Stimulated activated CD8-positive, alpha-beta memory T cell treated with anti-CD3 and anti-CD28 coated beads, Interleukin-4, amount 100 ng/mL, for 1 hour (primary cell): ENCODE measurements at places on chromosomes 5 and 9.

DNA sequence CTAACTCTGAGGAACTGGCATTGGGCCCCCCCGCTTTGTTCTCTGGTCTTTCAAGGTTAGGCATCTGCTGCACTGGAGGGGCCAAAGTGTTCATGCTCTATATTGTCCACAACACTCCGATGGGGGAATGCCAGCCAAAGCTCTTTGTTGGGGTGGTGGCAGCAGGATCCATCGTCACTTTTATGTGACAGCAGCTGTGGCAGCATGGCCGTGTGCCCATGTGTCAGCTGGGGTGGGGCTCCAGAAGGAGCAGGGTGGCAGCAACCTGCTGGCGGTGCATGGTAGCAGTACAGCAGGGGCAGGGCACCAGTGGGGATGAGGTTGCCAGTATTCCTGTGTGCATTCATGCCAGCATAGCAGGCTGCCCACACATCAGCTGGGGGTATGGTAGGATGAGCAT lies 28.2 kb downstream of the ITGA2 start:
- no peak for DNase-seq

GRCh38 chr5:108661590-108662219 lies 86.0 kb upstream of the FER start:
- DNase-seq: no peak

DNA sequence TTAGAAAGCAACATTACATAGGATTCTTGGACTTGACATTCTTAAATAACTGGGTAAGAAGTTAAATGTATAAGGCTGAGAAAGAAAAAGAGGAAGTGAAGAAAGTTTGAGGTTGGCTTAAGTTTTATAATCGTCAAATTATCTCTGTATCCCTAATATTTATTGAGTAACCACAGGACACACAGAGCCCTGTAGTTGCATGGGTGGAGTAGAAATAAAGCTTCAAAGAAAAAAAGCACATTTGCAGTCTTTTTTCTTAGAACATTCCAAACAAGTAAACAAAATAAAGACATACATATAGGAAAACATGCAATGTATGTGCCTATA lies 137.0 kb downstream of the CCDC192 start:
- DNase-seq: no peak

DNA sequence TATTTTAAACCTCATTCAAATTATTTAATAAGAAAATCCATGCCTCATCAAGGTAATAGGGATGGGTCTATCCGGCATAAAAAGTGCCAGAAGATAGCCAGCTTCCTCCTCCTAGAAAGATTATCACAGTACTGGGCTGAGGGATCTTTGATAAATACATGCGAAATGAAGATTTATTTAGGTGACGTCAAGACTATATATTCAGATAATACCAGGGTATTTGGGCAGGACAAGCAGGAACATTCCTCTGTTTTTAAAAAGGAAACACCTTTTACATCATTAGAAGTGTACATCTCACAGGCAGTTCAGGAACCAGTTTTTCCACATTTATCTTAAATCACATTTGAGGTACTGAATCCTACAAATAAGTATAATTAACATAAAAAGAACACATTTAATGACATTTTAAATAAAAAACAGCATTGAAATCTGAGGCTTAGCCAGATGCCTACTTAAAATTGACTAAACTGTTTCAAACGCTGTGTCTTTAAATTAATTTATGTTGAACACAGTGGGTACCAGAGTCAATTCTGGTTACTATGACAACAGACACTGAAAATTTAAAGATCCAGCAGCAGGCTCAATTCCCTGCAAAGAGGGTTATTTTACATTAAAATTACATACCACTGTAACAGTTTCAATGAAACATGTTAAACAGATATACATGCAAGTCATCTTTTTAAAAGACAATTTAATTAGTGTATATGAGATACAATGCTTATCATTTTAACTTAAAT lies 124.7 kb upstream of the SLCO6A1 start:
- DNase-seq: no peak

- DNase-seq: no peak
Measured at GRCh38 chr9:97575673-97576200, 57.4 kb downstream of the TSTD2 start.

- no peak for DNase-seq
Measured at GRCh38 chr5:15786884-15787283, 286.9 kb downstream of the FBXL7 start.

DNA sequence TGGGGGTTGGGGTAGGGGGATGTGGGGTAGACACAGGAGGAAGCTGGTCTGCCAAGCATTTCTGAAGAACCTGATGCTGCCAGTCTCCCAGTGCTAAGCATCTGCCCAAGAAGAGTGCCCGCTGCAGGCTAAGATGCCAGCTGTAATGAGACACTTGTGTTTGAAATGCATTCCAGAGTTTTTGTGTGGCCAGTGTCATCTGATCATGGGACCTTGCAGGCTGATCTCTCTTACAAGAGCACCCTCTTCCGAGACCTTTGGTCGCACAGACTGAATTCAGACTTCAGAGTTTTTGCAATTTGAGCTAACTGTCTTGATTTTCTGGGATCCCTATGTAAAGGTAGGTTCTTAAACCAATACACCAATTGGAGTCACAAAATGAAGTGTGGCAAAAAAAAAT lies 58.1 kb downstream of the DENND1A start:
- DNase-seq: no peak

DNA sequence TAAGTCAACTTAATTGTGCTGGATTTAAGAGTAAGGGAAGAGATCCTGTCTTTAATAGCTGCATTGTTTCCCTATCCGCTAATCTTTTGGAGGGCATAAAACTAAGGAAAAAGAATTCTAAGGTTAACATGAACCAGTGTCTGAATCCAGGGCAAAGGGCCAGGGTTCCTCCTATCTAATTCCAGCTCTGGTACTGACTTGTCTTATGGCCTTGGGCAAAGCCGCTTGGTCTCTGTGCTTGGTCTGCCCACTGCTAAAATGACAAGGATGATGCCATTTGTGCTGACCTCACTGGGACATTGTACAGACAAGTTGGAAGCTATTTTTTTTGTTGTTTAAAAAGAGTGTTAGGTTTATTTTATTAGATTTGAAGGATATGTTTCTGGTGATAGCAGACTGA lies 334.7 kb upstream of the PIK3R1 start:
- no peak for DNase-seq

DNA sequence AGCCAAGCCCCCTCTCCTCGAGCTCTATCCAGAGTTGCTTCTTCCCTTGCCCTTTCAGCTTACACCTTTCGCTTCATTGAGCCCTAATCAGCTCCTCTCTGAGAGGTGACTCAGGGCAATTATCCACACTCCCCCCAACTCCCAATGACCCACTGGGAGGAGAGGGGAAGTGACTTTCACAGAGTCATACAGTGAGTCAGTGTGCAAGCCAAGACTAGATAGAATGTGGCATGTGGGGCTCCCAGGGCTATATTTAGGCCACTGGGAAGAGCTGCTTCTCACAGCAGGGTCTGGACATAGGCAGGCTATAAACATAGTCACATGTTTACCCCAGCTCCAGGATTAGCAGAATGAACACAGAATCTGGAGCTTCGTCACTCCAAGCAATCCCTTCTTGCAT lies 57.4 kb downstream of the NRG2 start:
- DNase-seq: no peak

DNA sequence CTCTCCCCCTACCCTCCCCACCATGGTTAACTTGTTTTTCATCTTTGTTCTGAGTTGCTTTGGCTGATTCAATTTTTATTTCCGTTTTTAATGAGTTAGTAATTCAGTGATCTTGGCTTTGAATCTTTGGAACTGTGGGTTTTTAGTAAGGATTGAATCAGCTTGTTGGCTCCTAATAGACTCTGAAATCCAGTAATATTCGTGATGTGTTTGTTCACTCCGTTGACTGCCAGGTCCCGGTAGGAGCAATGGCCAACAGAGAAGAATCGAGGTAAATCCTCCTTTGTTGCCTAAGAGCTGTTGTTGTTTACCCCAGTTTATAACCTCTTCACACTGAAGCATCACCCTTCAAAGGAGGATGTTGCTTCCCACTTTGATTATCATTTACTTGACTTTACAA lies 92.7 kb downstream of the PCSK1 start:
- DNase-seq: no peak

- no peak for DNase-seq
Measured at GRCh38 chr9:14806941-14807520, 84.5 kb upstream of the CER1 start.

GRCh38 chr5:173981185-173981761 lies 7.7 kb upstream of the C5orf47 start:
- DNase-seq: no peak

- no peak for DNase-seq
Measured at GRCh38 chr5:43649256-43649655, 46.3 kb downstream of the NNT start.

DNA sequence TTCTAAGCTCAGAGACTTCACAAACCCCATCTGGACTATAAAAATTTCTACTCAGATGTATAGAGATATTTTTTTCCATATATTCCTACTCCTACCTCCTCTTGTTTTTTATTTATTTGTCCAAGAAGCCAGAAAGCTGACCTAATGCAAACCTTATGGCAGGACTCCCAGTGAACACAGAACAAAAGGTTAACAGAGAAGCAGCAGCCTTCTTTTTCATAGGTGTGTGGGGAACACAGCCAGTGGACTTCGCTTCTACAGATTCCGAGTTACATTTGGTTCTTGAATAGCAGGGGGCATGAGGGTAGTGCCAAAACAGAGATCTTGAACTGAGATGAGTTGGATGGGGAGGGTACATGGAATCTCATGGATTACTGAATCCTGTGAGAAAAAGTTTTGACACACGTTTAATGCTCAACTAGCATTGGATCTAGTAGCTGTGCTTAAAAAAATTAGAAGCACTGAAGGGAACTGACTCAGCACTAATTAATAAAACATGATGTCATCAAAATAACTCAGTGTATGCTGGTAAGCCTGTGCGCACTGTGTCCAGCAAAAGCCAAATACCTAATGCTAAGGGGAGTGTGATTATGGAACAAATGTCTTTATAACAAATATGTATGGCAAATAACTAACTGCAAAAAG lies 240.1 kb downstream of the GABRB2 start:
- DNase-seq: no peak

DNA sequence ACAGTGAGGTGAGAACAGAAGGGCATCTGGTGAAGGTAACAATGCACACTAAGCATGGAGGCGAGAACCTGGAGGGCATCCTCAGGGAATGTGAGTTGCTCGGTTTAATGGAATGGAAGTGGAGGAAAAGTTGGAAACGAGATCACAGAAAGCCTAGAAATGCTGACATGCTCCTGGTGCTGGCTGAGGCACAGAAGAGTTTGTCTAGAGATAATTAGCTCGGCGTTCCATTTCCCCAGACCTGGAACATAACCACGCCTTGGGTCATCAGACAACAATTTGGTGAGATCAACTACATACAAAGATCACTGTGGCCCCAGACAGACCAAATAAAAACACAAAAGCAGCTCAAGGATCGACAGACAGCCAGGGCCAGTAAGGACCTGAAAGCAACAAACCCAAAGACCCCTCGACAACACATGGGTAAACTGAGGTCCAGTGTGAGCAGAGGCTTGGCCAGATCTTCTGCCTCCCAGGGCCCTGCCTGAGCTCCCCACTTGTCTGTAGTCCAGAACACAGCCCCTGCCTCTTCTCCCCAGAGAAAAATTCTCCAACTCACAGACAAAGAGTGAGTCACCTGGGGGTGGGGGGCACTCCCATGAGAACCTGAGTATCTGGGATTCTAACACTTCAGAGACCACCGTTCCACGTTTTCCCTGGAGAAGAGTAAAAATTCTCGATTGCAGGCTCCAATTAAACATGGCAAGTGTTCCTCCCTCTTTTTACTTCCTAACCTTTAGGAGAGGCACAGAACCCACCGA lies 52.5 kb downstream of the SHB start:
- DNase-seq: no peak

DNA sequence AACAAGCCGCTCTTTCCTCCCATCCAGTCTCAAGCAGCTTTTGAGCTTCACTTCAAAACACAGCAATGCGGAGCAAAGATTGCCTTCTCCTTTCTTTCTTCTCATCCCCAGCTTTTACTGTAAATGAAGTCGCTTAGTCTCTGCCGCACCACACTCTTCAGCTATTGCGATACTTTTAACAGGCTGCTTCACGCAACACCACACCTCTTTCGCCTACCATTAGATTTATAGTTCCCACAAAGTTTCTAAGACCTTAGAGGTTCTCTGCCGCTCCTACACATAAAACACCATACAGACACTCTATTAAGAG lies 711 bp downstream of the PGGT1B start:
- DNase-seq: no peak

DNA sequence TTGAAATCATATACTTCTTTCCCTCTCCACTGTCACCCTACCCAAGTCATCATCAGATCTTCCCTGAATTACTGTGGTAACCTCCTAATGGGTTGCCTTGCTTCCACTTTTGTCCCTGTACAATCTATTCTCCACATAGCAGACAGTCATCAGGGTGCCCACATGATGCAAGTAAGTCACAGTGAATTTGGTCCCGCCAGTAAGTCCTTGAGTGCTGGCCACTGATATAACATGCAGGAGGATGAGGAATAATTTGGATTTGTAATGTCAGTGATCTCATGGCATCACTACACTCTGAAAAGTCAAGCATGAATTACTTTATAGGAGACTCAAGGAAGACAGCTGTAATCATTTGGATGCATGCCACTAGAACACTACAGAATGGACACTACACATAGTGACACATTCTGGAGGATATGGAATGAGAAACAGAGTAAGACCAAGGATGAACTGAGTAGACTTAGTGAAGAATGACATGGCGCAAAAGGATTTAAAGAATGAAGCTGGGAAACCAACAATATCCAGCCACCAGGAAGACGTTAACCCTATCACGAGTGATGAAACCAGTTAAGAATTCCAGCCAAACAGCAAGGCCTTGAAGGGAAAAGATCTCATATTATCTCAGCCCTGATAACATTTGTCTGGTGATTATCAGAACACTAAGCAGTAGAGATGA lies 28.6 kb downstream of the MARCHF3 start:
- DNase-seq: no peak

GRCh38 chr9:68584189-68585033 lies 43.7 kb upstream of the TMEM252 start:
- peak; percentile 52 for DNase-seq

DNA sequence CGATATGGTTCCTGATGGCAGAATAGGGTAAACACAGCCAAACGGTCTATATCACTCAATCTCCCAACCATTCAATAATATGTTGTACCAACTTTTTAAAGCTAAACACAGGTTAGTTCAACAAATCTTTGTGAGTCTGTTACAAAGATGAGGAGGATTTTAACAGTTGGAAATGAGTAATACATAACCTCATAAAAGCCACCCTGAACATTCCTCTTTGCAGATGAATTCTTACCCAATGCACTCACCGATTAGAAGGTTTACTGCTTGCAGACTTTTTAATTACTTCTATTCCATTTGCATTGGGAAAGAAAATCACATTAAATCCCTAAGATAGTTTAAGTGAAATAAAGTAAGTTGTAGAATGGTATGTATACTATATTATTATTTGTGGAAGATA lies 23.3 kb upstream of the TRMT10B start:
- DNase-seq: no peak

DNA sequence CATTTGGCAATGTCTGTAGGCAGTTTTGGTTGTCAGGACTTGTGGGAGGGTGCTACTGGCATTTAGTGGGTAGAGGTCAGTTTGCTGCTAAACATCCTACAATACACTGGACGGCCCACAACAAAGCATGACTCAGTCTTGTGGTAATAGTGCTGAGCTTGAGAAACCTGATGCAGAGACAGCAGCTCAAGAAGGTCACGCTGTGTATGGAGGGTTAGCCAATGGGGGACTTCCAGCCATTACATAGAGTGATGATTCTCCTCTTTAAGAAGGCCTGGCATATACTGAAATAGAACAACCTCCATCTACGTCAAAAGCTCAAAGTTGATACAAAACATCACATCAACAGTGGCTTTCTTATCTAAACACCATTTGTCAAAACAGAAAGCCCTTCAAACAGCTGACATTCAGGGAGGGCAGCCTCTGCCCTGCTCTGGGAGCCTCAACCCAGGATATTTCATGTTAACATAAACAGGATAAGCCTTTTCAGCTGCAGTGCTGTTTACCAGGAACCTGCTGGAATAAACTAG lies 143.0 kb downstream of the GPBP1 start:
- DNase-seq: no peak
